ENCODE measurements at places on chromosomes 16 and 17.

- no peak for DNase-seq
Observed at GRCh38 chr16:49365711-49366509, 7.7 kb upstream of the C16orf78 start.

DNA sequence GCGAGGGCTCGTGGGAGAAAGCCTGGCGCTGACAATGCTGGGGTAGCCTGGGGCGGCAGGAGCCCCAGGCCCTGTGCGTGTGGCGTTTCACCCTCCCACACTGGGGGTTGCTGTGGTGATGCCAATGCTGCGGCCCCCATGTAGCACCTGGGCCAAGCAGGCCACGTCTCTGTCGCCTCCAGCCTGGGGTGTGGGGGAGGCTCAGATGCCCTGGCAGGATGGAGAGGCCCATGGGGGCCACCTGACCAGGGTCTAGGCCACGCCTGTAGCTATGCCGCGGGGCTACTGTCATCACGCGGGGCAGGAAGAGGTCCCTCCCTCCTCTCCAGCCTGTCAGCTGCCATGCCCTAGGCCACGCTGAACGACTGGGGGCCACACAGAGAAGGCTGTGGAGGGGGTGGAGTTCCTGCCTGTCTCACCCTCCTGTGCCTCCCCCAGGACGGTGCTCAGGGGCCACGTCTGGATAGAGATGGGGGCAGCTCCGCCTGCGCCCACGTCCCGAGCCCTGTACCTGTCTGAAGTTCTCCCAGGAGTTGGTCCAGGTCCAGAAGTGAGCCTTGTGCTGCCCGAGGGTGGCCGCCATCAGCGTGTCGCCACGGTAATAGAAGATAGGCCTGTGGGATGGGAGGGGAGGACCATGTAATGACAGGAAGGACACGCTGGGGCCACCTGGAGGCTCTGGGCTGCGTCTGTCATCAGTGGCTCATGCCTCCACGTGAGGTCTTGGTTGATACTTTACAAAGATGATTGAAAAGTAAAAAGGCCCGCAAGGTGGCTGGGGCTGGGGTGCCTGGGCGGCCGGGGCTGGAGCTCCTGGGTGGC lies 12.7 kb upstream of the APRT start:
- DNase-seq, result no peak

DNA sequence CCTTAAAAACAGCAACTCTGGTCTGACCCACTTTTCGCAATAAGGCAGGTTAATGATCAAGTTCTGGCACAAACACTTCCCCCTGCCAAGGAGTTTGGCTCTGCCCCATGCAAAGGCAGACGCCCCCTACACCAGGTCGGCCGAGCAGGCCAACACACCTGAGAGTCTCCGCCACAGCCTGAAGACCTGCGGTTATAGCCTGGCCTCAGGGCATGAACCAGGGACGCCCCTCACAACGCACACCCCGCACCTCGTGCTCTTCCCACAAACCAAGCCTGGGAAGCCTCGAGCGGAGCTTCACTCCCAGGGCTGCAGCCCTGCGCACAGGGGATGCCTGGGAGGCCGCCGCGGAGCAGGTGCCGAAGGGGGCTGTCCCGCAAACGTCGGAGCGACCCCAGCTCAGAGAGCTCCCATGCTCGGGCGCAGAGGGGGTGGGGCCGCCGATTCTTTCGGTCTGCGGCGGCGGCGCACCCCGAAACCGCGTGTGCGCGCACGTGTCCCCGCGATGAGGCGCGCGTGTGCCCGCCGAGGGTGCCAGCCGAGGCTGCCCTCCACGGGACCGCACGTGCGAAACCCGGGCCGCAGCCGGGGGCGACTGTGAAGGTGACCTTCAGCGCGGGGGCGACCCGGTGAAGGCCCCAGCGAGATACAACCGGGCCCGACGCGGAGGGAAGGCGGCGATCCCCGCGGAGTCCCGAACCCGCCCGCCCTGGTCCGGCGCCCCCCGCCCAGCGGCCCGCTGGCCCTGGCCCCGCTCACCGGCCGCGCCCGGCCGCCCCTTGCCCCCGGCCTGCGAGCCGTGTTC lies 559 bp downstream of the CLUH start:
- no peak for DNase-seq

DNA sequence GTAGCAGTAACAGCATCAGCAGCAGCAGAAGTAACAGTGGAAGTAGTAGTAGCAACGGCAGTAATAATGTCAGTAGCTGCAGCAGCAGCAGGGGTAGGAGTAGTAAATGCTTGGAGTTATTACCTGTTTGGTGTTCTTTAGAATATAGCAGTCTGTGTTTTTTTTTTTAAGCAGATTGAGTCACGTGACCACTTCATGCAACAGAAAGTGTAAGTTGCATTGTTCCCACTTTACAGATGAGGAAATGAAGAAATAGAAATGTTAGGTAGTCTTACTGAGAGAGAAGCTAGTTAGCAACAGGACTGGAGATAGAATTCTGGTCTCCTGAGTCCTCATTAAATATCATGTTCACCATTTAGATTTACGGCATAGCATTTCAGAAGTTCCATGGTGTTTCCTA lies 358.2 kb downstream of the HAPSTR1 start:
- DNase-seq, result no peak

- peak; percentile 46 for DNase-seq
Observed at GRCh38 chr16:82584553-82585152, 42.1 kb upstream of the CDH13 start.
